SHP77 (cell line): ENCODE measurements at places on chromosomes 5 and 9.
A peak's percentile ranks its signal among the peaks of the same experiment; 100 is the strongest.

- DNase-seq: no peak
Observed at GRCh38 chr9:31467075-31467474, 917.4 kb upstream of the ACO1 start.

DNA sequence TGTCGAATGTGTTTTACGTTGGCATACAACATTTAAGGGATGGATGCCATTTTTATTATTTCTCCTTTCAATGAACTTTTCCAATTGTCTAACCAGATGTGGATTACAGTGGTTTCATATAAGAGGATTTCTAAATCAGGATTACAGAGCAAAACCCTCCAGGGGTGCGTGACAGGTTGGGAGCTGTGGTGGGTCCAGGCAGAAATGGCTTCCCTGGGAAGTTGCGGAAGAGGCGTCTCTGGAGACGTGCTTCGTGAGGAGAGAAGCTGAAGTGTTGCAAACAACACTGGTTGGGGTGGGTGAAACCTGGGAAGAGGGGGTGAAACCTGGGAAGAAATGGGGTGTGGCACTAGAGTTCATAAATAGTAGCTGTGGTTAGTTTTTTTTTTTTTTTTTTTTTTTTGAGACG, 4.5 kb upstream of the RPL26L1 start:
- DNase-seq: no peak

DNA sequence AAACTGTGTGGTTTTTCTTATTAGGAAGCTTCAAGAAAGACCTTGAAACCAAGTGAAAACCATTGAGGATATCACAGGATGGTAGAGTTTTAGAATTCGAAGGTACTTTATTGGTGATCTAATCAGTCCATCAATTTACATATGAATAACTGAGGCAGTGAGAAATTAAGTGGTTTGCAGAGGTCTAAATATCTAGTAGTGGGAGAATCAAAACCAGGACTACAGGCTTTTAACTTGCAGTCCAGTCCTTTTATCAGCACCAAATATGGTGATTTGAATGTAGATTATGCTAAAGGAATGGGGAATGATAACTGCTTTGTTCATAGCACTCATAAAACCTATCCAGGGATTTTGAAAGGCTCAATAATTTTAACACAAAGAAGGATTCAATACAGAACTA, 85.8 kb downstream of the ZSWIM6 start:
- no peak for DNase-seq

- DNase-seq: no peak
Observed at GRCh38 chr9:113129884-113130283, 20.9 kb upstream of the SLC31A2 start.

DNA sequence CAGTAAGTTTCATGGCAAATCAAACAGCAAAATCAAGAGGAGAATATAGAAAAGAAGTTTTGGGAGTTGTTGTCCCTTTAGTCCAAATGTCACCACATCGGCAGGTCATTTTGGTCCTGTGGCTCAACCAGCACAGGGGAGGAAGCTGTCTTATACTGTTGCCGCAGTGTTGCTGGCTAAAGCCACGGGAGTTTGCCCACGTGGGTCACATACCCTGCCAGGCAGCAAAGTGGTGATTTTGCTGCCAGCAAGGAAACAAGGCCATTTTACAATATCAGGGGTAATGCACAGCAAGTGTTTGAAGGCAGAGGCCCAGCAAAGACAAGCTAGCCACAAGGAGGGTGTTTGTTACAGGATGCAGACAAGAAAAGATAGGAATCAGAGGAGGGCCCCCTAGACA, 14.5 kb downstream of the GABRA6 start:
- DNase-seq: no peak

DNA sequence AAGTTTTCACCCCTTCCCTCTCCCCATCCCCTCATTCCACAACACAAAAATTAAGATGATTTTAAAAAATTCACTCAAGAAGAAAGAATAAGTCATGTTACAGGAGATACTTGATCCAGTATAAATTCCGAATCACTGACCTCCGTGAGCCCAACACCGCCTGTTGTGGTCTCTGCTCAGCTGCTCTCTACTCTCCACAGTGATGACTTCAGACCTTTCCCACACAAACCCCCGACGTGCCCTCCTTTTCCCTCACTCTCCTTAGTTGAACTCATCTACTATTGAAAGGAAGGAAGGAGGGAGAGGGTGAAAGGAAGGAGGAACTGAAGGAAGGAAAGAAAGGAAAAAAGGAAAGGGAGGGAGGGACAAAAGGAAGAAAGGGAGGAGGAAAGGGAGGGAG, 55.1 kb downstream of the ZNF354C start:
- no peak for DNase-seq

DNA sequence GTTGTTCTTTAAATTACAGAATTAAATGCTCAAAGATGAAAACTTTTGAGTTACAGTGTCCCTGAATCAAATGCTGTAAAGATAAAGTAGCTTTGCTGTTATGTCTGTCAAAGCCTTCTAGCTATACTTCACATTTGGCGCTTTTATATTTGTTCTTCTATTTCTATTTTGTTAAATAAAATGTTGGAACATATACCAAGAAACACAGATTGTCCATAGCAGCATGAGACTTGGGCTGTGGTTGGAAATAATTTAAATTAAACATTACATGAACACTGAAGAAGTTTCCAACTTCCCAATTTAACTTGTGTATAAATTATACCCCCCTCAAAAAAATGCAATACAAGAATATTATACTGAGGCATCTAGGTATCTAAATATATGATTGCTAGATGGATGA, 249.8 kb downstream of the NR2F1-AS1 start:
- DNase-seq: no peak

DNA sequence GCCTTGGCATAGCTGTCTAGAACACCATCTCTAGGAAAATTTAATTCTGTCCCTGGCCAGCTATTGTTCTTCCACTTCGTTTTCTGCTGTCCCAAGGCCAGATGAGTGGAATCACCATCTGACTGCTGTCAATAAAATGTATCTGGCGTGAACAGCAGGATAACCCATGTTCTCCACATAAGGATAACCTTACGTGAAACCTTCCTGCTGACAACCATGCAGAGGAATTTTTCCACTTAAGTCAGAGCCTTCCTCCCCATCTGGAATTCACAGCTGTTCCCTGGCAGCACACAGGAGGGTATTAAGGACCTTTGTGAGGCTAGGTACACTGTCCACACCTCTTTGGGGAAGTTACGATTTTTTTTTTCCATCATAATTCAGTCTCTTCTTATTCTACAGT, 28.6 kb downstream of the RNF44 start:
- no peak for DNase-seq

- DNase-seq: peak; percentile 76
Observed at GRCh38 chr5:124056991-124057723, 545.2 kb downstream of the CSNK1G3 start.

DNA sequence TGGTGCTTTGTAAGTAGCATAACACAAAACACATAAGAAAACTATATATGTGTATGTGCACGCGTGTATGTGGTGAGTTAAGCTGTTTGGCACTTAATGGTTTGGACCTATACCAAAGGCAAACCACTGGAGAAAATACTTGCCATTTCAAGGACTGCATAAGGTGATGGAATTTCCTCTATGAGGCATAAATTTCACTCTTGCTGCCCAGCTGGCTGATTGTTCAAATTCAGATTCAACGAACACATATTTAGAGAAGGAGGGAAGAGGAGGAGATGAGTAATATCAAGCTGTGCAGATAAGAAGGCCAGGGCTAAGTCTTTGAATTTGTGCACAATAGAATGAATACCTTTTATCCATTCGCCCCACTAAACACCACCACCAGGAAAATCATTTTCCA, 470.6 kb upstream of the MPDZ start:
- DNase-seq: no peak

DNA sequence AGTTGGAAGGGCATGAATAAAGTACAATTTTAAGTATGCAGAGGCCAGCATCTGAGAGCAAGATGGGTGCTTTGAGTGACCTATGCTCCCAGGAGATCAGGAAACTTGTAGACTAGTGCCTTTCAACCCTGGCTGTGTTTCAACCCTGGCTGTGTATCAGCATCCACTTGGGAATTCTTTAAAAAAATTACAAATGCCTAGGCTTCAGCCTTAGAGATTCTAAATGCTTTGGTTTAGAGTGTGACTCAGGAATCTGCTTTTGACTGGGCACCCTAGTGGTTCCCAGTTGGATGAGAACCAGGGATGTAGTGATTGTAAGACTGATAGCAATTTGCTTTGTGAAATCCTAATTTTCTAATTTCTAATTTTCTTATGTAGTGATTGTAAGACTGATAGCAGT, 65.6 kb downstream of the RALGPS1 start:
- DNase-seq: no peak

DNA sequence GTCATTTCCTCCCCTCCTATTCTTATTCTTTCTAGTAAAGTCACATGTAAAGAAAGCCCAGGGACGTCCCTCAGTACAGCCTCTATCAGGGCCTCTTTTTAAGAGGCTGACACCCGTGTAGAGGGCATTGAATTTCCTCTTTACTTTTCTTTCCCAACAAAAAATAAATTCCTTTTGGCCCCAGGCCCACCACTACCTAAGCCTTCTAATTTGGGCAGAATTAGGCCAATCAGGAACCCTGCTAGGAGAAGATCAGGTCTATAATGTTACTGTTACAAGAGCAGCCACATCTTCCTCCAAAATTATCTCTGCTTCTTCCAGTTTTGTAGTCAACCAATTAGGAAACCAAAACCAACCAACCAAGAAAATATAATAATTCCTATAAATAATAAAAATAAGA, 189.6 kb upstream of the NREP start:
- no peak for DNase-seq

- DNase-seq: no peak
Observed at GRCh38 chr5:13217636-13218035, 726.9 kb downstream of the DNAH5 start.

- DNase-seq: no peak
Observed at GRCh38 chr9:81844131-81844567, 84.1 kb upstream of the SPATA31D4 start.

DNA sequence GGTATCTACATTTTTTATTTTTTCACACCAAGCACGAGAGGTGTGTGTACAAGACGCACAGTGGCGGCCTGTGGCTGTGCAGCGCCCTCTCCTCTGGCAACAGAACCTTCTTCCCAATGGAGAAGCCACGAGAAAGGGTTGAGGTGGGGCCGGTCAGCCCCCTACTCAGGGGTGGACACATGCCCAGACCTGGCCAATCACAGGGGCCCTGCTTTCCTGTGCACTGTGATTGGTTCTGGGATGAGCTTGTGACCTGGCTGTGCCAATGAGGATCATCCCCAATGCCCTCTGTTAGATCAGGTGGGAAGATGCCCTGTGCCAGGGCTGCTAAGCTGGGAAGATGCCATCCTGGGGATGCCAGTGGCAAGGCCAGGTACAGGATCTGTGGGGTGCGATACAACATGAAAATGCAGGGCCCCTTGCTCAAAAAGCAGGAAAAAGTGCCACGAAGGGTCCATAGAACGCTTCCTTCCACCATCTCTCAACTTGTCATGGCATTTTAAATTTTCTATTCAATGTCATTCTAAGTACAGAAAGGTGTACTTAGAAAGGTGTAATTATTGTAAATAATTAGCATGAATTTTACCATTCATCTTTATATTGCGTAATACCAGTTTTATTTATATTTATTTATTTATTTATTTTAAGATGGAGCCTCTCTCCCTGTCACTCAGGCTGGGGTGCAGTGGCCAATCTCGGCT, 15.4 kb downstream of the IER5L start:
- DNase-seq: no peak

GRCh38 chr5:12522116-12522515, 617.9 kb upstream of the CTNND2 start:
- DNase-seq: peak; percentile 35

DNA sequence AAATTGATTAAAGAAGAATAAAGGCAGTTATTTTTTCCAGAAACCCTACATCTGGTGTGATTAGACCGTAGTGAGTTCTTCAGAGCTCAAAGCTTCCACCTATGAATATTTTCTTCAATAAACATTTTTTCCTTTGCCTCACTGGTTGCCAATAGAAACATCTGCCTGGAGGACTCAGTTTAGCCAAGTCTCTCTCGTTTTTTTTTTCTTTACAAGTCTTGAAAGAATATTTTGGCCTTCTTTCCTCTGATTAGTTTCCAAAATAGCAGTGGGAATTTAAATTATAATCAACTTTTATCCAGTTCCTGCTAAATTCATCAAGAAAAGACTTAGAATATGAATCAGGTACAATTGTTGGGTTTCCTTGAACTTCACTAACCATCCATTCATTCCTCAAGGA, 897.5 kb downstream of the TLE1 start:
- DNase-seq: no peak

- DNase-seq: no peak
Observed at GRCh38 chr5:173786286-173787187, 101.6 kb upstream of the CPEB4 start.

- DNase-seq: no peak
Observed at GRCh38 chr5:24401773-24402172, 243.0 kb downstream of the CDH10 start.

DNA sequence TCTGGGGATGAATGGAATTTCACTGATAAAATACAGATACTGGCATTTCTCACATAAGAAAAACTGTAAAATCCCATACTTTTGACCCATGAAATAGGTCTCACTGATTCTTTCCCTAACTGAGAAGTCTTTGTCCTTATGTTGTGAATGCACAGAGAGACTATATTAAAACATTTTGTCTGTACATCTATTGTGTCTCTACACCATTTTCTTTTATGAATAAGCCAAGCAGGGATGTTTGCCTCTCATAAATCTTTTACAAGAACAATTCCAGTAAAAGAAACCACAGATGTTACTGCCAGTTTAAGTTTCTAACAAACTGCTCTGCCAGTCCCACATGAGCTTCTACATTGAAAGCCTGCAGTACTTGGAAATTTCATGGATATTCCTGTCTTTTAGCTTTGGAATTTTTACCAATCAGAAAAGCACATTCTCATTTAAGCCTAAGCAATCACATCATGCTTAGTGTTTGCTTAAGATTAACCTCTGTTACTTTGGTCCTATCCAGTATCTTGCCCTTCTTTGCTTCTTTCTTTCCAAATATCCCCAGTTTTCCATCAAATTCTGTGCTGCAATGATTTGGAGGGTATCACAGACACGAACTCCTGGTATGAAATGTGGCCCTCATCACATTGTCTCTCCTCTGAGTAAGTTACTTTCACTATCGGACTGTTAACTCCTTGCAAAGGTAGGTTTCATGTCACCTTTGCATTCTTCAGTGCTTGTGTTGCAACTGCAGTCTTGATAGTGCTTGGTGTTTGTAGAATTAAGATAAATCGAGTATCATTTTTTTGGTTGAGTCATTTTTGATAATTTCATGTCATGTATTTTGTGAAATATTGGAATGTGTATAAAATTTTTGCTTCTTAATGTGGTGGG, 415.1 kb upstream of the ADAMTSL1 start:
- DNase-seq: no peak

GRCh38 chr9:114317665-114318357, 5.1 kb upstream of the ORM1 start:
- DNase-seq: no peak

DNA sequence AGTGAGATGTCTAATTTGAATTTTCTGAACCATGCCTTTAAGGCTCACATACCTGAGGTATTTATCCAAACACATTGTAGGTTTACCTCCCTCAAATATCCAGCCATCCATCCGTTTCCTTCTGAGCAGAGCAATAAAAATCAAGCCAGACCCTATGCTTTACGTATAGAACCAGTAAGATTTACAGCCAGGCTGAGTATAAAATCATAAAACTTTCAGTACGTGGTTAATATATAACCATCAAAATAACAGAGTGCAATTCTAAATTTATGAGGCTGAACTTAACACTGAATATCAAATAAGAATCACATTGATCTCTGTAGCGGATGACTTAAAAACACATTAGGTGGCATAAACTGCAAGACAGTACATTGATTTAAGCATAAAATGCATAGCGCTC, 877.9 kb upstream of the WWC1 start:
- no peak for DNase-seq

- no peak for DNase-seq
Observed at GRCh38 chr5:123808461-123809380, 296.7 kb downstream of the CSNK1G3 start.
